ENCODE measurements at places on chromosomes 3 and 15.

- DNase-seq = no peak
These were observed 244.1 kb downstream of the LPP start for GRCh38 chr3:188397766-188398705.

DNA sequence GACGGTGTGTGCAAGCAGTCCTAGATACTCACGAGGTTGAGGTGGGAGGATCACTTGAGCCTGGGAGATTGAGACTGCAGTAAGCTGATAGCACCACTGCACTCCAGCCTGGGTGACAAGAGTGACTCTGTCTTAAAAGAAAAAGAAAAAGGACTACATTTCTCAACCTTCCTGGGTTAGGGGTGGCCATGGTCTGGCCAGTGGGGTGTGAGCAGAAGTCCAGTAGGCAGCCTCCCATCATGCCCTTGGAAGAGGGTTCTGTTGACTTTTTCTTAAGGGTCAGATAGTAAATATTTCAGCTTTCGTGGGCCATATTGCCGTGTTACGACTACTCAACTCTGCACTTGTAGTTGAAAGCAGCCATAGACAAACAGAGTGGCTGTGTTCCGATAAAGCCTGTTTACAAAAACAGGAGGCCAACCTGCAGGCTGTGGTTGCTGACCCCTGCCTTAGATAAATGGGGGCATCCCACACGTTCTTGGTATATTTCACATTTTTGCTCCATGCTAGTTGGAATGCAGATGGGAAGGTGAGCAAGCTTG is 31.0 kb upstream of the PDE8A start:
- DNase-seq = no peak

DNA sequence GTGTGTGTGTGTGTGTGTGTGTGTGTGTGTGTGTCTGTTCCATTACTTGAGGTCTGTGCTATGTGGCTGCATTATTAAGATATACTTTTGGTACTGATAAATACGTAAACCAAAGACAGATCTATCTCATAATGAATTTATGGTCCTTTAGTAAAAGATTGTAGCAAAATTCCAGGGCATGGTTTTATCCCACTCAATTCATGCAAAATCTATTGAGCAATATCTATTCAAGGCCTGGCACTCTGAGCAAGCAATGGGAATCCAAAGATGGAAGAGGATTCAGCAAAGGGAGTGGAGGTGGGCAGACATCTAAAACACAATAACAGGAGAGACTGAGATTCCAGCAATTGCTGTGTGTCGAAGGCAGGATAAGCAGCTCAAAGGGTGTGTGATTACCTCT is 86.8 kb downstream of the RFTN1 start:
- DNase-seq = no peak

DNA sequence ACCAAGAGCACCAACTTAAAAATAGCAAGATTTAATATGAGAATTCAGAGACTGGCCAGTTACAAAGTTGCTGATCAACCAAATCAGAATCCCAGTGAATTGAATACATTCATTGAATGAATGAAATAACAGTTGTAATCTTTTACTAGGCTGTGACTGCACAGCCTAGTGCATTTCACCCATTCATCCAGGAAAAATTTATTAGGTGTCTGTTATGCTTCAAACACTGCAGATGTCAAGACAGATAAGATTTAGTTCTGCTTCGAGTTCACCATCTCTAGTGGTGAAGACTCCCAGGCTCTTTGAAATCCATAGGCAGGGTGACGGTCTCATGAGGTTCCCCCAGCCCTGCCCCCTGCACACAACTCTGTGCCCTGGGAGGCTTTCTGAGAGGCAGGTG is 28.9 kb downstream of the TGM4 start:
- no peak for DNase-seq

- no peak for DNase-seq
These were observed 7.9 kb downstream of the RTF1 start for GRCh38 chr15:41424809-41425208.
